T-helper 17 cell (primary cell): ENCODE measurements at places on chromosomes 1 and 21. TPM values are rescaled to one million over a fixed set of nuclear protein-coding genes. Genes with fewer than 3 reads are reported as not detected.
A peak's percentile ranks its signal among the peaks of the same experiment; 100 is the strongest.

DNA sequence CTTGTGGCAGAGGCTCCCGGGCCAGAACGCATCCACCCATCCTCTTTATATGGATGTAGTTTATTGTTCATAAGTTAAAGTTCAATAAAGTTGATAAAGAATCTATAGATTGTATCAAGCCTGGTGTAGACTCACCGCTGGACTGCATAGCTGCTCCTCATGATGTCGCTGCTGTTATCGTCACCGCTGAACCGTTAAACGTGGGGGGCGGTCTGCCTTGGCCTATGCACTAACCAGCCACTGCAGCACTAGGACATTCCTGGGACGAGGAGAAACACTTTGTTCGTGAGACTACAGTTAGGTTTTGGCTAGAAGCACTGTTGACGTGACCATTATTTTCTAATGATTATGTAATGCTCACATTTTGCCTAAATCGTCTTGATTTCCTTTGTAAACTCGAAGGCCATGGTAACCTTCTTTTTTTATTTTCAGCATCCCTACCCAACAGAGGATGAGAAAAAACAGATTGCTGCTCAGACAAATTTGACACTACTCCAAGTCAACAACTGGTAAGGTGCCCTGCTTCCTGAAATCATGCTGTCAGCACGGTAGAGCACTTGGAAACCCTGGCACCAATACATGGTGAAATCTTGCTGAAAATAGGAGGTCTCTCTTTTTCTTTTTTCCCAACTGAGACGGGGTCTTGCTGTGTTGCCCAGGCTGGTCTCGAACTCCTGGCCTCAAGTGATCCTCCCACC is 50.2 kb downstream of the PKNOX1 start:
- peaks cover 17% of the 10 kb centered on the region for H3K36me3 ChIP-seq
- DNase-seq = no peak

DNA sequence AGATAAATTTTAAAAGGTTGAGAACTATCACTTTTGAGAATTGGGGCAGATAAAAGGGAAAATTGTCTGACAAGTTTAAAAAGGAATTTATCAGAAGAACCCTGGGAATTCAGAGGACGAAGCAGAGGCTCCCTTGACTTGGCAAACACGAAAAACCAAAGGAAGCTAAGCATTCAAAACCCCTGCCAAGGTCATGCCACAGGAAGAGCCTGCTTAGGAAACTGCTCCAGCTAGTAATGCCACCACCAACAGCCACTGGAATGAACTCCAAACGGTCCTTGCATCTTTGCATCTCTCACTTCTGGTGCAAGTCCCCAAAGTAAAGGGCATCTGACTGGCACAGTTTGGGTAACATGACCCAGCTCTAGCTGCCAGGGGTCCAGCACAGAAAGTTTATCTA is 7.2 kb downstream of the GPBP1L1 start:
- H3K4me3 ChIP-seq = peak overlapping the region; percentile 49
- DNase-seq = no peak
- peak overlapping the region; percentile 9 for H3K27ac ChIP-seq
- H3K4me1 ChIP-seq = peaks cover 52% of the 10 kb centered on the region
- H3K36me3 ChIP-seq = peaks cover 2% of the 10 kb centered on the region

DNA sequence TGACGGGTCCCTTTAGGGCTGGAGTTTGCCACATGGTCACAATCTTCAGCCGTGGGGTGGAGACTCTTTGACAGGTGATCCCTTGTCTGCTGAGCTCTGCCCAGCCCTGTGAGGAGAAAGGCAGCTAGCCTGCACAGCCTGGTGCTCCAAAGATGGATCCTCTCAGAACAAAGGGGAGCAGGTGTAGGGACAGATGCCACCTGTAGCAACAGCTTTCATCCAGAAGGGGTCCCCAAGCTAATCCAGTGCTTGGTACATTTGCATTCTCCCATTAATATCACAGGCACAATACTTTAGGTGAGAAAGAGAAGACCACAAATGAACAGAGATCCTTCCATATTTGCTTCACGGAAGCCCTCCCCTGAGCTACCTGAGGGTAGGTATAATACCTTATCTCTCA is 93.2 kb downstream of the CCDC185 start:
- H3K4me1 ChIP-seq = peaks cover 15% of the 10 kb centered on the region
- H3K36me3 ChIP-seq = no peaks in the 10 kb centered on the region
- peak overlapping the region; percentile 54 for H3K27ac ChIP-seq
- H3K27me3 ChIP-seq = peaks cover 7% of the 10 kb centered on the region
- no peak overlapping the region for H3K4me3 ChIP-seq

- H3K36me3 ChIP-seq = peaks cover 2% of the 10 kb centered on the region
- H3K4me1 ChIP-seq = peaks cover 60% of the 10 kb centered on the region
- no peak for DNase-seq
- peak overlapping the region; percentile 88 for H3K27ac ChIP-seq
- no peaks in the 10 kb centered on the region for H3K27me3 ChIP-seq
These were observed 64.7 kb downstream of the CAPZB start for GRCh38 chr1:19420606-19421005.

- H3K36me3 ChIP-seq = peaks cover 2% of the 10 kb centered on the region
- H3K27ac ChIP-seq = no peak overlapping the region
- no peak for DNase-seq
- H3K4me1 ChIP-seq = peaks cover 8% of the 10 kb centered on the region
These were observed 8.8 kb downstream of the SDC3 start for GRCh38 chr1:30899577-30900389.

- no peak for DNase-seq
- H3K4me3 ChIP-seq = no peak overlapping the region
- H3K27me3 ChIP-seq = no peaks in the 10 kb centered on the region
- H3K36me3 ChIP-seq = no peaks in the 10 kb centered on the region
- no peaks in the 10 kb centered on the region for H3K4me1 ChIP-seq
These were observed 19.2 kb upstream of the RC3H1 start for GRCh38 chr1:174041369-174041768.

DNA sequence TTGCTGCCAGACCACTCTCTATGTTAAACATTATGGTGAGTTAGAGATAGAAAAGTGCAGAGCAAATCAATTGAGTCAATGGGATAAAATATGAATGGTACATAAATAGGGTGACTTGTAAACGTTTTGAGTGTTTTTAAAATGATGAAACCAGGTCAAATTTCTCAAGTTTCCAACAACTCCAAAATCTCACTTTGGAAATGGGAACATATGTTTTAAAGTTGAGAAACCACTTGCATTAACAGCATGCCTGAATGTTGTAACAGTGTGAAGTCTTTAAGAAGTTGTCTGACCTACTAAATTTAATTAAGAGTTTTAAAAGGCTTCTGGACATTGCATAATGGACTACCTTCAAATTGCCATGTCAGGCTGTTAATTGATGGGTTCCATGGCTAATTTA is 33.6 kb upstream of the RAVER2 start:
- H3K36me3 ChIP-seq = no peaks in the 10 kb centered on the region
- H3K4me3 ChIP-seq = no peak overlapping the region
- no peak for DNase-seq
- H3K27ac ChIP-seq = no peak overlapping the region
- H3K4me1 ChIP-seq = peaks cover 2% of the 10 kb centered on the region

- no peak for DNase-seq
- H3K4me1 ChIP-seq = peaks cover 24% of the 10 kb centered on the region
- peak overlapping the region; percentile 95 for H3K27ac ChIP-seq
These were observed 2.6 kb upstream of the SH3GLB1 start for GRCh38 chr1:86701731-86702130.

The ANKRD35 gene
- total RNA-seq = not detected

The IQGAP3 gene
- not detected for total RNA-seq

The CACNA1S gene
- not detected for total RNA-seq

The LCE3D gene
- total RNA-seq = not detected
